ENCODE measurements at places on chromosomes 16 and 17. TPM values are rescaled to one million over a fixed set of nuclear protein-coding genes. Genes with fewer than 3 reads are reported as not detected.

- no peak overlapping the region for H3K27ac ChIP-seq
- no peaks in the 10 kb centered on the region for H3K36me3 ChIP-seq
- peaks cover 51% of the 10 kb centered on the region for H3K27me3 ChIP-seq
- DNase-seq = no peak
- peaks cover 3% of the 10 kb centered on the region for H3K4me1 ChIP-seq
- no peak overlapping the region for H3K4me3 ChIP-seq
Measured at GRCh38 chr16:10780628-10781027, 37.0 kb downstream of the NUBP1 start.

DNA sequence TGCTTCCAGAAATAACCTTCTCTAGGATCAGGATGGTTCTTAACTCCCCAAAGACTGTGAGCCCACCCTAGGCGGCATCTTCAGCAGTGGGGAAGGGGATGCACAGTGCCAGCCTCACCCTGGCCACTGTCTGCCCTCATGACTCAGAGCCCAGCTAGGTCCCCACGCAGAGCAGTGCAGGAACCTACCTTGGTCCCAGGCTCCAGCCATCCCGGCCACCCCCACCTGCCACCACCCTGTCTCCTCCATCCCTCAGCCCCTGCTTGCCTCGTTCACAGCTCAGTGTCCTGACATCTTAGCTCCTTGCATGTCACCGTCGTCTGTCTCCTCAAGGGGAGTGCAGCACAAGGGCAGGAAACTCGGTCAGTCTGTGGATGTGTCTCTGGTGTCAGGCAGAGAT is 16.1 kb upstream of the KRTAP17-1 start:
- no peaks in the 10 kb centered on the region for H3K36me3 ChIP-seq
- no peak for DNase-seq
- H3K4me3 ChIP-seq = no peak overlapping the region
- H3K4me1 ChIP-seq = peaks cover 12% of the 10 kb centered on the region

DNA sequence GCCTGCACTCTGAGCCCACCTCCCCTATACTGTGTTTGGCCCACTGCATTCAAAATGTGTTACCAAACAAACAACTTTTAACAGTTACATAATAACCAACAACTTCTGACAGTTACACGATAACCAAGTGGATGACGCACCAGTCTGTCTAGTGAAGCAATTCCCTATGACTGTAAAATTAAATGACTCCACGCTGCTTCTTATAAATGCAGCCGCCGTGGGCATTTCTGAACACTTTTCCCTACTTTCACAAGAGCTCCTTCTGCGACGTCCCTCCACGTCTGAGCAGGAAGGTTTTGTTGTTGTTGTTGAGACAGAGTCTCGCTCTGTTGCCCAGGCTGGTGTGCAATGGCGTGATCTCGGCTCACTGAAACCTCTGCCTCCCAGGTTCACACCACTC is 27.6 kb downstream of the ZNF276 start:
- H3K27me3 ChIP-seq = no peaks in the 10 kb centered on the region
- no peak for DNase-seq
- H3K4me3 ChIP-seq = no peak overlapping the region

- peak overlapping the region; percentile 85 for H3K27ac ChIP-seq
- peak overlapping the region; percentile 94 for H3K4me3 ChIP-seq
- DNase-seq = peak; percentile 26
- H3K36me3 ChIP-seq = peaks cover 3% of the 10 kb centered on the region
- peaks cover 56% of the 10 kb centered on the region for H3K4me1 ChIP-seq
Measured at GRCh38 chr17:8175795-8176196, 384 bp downstream of the TMEM107 start.

Gene KRT33B
- total RNA-seq = not detected

DNA sequence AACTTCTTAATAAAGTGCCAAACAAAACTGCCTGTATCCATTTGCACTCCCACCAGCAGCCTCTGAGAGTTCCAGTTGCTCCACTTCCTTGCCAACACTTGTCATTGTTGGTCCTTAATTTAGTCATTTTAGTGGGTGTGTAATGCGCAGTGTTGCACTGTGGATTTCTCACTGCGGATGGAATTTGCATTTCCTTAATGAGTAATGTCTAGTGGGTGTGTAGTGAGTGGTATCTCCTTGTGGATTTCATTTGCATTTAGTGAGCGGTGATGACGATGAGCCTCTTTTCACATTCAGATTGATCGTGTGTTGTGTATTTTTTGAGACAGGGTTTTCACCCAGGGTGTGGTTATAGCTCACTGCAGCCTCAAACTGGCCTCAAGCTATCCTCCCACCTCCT is 4.1 kb upstream of the MSLN start:
- H3K4me3 ChIP-seq = no peak overlapping the region
- no peak for DNase-seq
- peaks cover 11% of the 10 kb centered on the region for H3K27me3 ChIP-seq
- H3K36me3 ChIP-seq = no peaks in the 10 kb centered on the region

Gene BRIP1
- total RNA-seq = 21.7 TPM

GRCh38 chr17:72724267-72724666 is 368.2 kb downstream of the SLC39A11 start:
- H3K27me3 ChIP-seq = no peaks in the 10 kb centered on the region
- no peak overlapping the region for H3K4me3 ChIP-seq
- H3K27ac ChIP-seq = no peak overlapping the region
- peaks cover 78% of the 10 kb centered on the region for H3K4me1 ChIP-seq
- no peak for DNase-seq

- no peaks in the 10 kb centered on the region for H3K4me1 ChIP-seq
- no peak overlapping the region for H3K27ac ChIP-seq
- DNase-seq = no peak
Measured at GRCh38 chr16:58047557-58048348, 22.2 kb downstream of the MMP15 start.

GRCh38 chr16:83205896-83206295 is 579.1 kb downstream of the CDH13 start:
- no peaks in the 10 kb centered on the region for H3K36me3 ChIP-seq
- H3K4me3 ChIP-seq = no peak overlapping the region
- no peaks in the 10 kb centered on the region for H3K4me1 ChIP-seq
- H3K27me3 ChIP-seq = peaks cover 3% of the 10 kb centered on the region
- DNase-seq = no peak

Gene CPHXL
- not detected for total RNA-seq

GRCh38 chr16:85511938-85512807 is 100.9 kb upstream of the GSE1 start:
- no peaks in the 10 kb centered on the region for H3K36me3 ChIP-seq
- H3K27ac ChIP-seq = no peak overlapping the region
- H3K27me3 ChIP-seq = peaks cover 3% of the 10 kb centered on the region
- no peaks in the 10 kb centered on the region for H3K4me1 ChIP-seq
- no peak for DNase-seq

DNA sequence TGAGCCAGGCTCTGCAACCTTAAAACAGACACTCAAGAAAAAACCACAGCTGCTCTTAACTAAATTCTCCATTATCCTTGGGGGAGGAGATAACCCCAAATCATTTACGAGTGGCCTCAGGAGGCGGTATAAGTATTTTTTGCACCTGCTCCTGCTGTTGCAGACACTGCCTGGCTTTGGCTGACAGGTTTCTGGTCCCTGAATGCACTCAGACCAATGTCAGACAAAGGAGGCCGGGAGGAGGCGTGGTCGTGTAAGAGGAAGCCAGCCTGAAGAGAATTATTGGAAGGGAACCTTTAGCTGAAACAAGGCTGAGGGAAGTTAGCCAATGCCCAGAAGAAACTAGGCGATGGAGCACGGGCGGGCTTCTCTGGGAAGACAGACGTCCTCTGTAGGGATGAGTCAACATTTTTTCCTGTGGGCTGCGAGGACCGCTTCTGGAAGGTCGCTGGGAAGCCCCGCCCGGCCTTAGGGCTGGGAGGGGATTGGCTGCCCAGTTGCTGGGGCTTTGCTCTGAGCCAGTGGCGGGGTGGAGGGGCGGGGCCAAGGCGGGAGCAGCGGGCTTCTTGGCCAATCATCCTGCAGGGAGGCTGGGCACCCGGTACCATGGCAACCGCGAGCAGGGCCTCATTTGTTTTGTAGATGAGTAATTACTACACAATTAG is 82.3 kb downstream of the CCDC182 start:
- H3K4me1 ChIP-seq = peaks cover 2% of the 10 kb centered on the region
- DNase-seq = peak; percentile 32
- H3K27me3 ChIP-seq = no peaks in the 10 kb centered on the region
- no peak overlapping the region for H3K4me3 ChIP-seq

Gene HIGD1B
- total RNA-seq = not detected

Gene SSTR5
- not detected for total RNA-seq

Gene PIMREG
- 21.2 TPM for total RNA-seq

Gene CES4A
- 37.8 TPM for total RNA-seq

GRCh38 chr16:87487361-87487924 is 5.4 kb downstream of the ZCCHC14 start:
- H3K4me1 ChIP-seq = peaks cover 55% of the 10 kb centered on the region
- H3K27ac ChIP-seq = no peak overlapping the region
- H3K36me3 ChIP-seq = no peaks in the 10 kb centered on the region
- H3K27me3 ChIP-seq = peaks cover 26% of the 10 kb centered on the region

- peaks cover 5% of the 10 kb centered on the region for H3K27me3 ChIP-seq
- no peak for DNase-seq
- H3K4me1 ChIP-seq = no peaks in the 10 kb centered on the region
Measured at GRCh38 chr17:16880843-16881230, 91.1 kb downstream of the TNFRSF13B start.

DNA sequence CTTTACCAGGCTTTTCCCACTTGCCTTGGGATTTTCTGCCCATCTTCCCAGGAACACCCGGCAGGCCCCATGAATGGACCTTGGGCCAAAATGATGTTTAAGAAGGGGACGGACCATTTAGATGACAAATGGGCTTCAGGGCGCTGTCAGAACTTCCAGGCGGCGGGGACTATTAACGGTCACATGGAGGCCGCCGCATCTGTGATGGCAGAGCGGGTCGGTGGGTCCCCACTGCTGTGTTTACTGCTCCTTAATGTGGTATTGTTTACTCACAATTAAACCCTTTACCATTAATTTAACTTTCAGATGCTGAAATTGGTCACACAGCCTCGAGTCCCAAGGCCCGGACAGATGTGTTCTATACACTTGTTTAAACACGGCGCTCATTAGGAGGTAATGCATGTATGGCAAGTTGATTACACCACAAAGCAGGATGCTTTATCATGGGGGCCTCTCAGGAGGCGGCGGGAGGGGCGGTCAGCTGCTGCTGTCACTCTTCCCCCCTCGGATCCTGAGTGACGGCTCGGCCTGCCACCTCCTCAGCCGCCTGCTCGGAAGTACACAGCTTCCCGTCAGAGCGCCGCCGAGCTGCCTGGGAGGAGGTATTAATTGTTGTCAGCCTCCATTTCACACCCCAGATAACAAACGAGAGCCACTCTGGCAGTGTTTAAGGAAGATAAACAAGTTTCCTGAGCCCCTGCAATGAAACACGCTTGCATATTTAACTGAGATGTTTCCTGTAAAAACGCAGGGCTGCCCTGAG is 83.9 kb upstream of the IRX3 start:
- peaks cover 6% of the 10 kb centered on the region for H3K4me1 ChIP-seq
- H3K27me3 ChIP-seq = peaks cover 28% of the 10 kb centered on the region
- no peak overlapping the region for H3K4me3 ChIP-seq
- DNase-seq = no peak
- no peaks in the 10 kb centered on the region for H3K36me3 ChIP-seq

DNA sequence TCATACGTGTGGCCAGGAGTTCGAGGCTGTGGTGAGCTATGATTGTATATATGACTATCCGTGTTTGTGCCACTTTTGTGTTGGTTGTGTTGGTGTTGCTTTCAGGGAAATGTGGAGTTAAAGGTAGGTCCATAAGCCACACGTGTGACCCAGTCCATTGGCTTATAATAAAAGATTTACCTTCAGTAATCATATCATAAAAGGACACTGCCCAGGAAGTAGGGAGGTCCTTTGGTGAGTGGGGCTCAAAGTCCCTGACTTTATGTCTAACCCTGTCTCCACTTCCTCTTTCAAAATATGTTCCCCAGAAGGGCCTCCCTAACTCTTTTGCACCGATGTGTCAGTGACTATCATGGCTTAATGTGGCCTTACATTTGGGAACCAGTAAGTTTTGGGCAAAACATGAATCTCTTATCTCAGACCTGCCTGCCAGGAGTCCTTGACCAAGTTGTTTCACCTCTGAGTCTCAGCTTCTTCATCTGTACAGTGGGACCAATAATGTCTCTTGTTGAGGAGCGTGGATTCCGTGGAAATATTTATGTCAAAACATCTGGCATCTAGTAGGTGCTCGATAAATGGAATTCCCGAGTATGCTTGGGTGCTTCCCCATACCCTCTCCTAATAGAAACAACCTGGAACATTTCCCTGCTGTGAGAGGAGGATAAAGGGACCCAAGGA is 4.8 kb downstream of the TNP2 start:
- peaks cover 31% of the 10 kb centered on the region for H3K4me1 ChIP-seq
- no peak overlapping the region for H3K4me3 ChIP-seq
- no peaks in the 10 kb centered on the region for H3K36me3 ChIP-seq
- DNase-seq = no peak

Gene VAT1
- total RNA-seq = 15.0 TPM

DNA sequence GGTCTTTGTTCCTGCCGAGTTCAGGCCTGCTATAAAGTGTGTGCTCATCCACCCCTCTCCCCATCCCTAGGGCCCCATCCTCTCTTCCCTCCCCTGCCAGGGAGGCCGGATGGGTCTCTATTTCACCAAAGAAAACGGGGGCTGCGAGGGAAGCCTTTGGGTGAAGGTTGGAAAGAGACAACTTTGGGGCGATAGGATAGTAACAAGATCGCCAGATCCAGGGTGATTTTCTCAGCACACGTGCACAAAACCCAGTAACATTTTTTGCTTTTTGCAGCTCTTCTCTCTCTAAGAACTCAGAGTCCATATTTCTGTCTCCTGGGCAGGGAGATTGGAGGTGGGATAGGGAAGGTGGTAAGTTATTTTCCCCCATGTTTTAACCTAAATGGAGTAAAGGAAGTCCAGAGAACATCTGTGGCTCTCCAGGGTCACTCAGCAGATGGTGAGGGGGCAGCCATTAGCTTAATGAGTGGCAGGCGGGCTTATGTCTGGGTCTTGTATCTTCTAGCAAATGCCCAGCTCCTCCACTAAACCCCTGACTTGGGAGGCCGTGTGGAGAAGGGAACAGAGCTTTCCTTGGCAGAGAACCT is 6.9 kb downstream of the CCR7 start:
- H3K36me3 ChIP-seq = peaks cover 47% of the 10 kb centered on the region
- H3K27me3 ChIP-seq = peaks cover 22% of the 10 kb centered on the region
- H3K27ac ChIP-seq = no peak overlapping the region
- no peak for DNase-seq

Measured in activated CD4-positive, alpha-beta memory T cell treated with anti-CD3 and anti-CD28 coated beads, Interleukin-2, amount 10 ng/mL, durations not matched to agents 7 days and 5 days (primary cell).